ENCODE measurements at places on chromosomes 5 and 9. TPM values are rescaled to one million over a fixed set of nuclear protein-coding genes. Genes with fewer than 3 reads are reported as not detected.

KIF2A gene
- total RNA-seq: 40.0 TPM

- no peak for DNase-seq
Measured at GRCh38 chr9:34524349-34524748, 1.6 kb upstream of the ENHO start.

- no peak for DNase-seq
Measured at GRCh38 chr5:61969755-61970154, 336.3 kb upstream of the KIF2A start.

- no peak for DNase-seq
Measured at GRCh38 chr9:116160676-116161571, 7.3 kb downstream of the PAPPA start.

DNA sequence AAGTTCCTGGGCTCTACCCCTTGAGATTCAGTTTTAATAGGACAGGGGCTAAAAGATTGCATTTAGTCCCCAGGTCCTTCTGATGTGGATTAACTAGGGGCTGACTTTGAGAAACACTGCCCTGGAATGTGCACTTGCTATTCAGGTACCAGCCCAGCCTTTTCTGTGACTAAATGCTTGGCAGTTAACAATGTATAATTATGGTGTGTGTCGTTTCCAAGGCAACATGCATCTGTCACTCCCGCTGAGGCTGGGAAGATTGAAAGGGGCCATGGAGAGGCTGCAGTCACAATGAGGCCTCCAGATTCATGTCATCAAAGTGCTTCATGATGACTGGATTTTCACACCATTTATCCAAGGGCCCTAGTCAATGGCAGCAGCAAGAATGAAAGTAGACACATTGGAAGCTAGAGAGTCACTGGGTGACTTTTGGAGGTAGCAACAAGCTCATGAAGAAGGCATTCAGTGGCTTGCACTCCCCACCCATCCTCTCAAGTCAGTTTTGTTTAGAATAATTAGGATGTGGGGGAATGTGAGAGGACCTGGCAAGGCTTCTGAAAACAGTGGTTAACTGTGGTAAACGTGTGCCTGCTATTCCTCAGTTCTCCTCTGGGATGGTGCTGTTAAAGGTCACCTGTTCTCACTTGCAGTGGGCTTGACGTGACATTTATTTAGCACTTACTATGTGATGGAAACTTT is 28.3 kb downstream of the RAI14 start:
- peak; percentile 78 for DNase-seq

DNA sequence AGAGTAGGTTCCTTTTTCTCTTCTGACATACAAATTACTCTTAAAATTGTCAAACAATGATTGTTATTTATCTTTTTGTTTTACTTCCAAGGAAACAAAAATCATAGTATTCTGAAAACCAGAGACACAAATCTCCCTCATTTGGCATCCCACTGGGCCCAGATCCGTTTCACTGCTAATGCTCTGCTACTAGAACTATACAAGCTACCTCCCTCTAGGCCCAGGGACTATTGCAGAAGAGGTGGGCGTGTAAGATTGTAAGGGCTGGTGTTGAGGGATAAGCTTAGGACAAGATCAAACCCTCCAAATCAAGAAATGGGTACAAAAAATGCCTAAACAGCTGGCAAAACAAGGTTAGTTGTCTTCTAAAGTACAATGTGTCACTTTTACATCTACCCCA is 928.9 kb upstream of the CDH10 start:
- no peak for DNase-seq

DNA sequence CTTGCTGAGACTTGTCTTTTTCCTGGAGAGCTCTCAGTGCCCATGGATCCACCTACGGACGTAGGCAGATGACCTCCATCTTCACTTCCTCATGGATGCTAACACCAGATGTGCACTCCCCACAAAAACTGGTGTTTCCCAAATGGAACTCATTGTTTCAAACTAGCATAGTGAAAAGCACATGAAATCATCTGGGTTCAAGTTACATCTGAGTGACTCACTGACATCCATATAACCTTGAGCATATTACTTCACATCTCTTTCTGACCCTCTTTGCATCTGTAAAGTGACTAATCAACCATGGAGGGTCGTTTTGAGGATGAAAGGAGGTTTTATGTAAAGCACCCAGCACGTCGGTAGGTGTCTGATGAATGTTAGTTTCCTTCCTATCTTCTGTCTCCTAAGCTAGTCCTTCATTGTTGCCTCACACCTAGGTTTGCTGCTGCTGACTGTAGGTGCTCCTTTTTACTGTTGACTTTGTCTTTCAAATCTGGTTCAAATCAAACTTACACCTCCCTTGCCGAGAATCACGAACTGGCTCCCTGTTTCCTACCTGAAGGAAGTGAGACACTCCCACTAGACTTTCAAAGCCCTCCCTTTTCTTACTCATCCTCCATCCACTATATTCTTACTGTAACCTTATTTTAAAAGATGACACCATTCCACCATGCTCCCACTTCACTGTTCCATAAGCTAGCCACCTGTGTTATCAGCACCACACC is 10.3 kb downstream of the OCLN start:
- peak; percentile 75 for DNase-seq

DNA sequence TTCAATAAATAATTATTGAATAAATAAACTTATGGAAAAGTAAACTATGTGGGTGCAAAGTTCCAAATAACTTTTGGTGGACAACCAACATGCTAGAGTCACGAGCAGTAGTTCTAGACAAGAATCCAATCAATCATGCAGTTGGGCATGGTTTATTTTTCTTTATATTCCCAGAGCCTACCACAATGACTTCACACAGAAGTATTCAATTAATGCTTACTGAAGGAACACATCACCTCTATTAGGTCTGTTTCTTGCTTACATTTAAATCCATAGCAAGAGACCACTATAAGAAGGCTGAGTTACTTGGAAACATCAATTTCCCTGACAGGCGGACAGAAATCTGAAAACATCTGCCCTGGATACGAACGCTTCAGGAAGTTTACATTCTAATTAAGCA is 214.2 kb downstream of the TMEM232 start:
- DNase-seq: no peak

GRCh38 chr9:127539982-127540663 is 72.0 kb upstream of the STXBP1 start:
- DNase-seq: no peak

DNA sequence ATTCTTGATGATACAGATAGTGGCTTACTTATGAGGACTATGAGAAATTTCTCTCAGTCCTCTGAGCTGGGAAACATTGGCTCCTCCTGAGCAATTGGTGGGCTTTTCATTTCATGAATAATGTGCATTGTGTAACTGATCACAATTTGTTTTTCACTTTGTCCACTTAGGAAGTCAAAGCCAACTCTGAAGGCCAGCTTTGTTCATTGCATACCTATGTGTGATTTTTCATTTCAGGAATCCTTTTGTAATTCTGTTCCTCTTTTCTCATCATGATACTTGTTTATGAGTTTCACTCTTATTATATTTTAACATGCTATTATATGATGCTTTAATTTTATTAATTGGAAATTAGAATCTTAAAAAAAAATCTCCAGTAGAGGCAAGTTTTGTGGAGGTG is 483.0 kb downstream of the EBF1 start:
- peak; percentile 59 for DNase-seq

- peak; percentile 48 for DNase-seq
Measured at GRCh38 chr5:135543485-135544304, 7.9 kb upstream of the NEUROG1 start.

GRCh38 chr5:101018299-101018698 is 115.2 kb upstream of the ST8SIA4 start:
- no peak for DNase-seq

- no peak for DNase-seq
Measured at GRCh38 chr9:128360826-128361225, 10.3 kb upstream of the URM1 start.

DNA sequence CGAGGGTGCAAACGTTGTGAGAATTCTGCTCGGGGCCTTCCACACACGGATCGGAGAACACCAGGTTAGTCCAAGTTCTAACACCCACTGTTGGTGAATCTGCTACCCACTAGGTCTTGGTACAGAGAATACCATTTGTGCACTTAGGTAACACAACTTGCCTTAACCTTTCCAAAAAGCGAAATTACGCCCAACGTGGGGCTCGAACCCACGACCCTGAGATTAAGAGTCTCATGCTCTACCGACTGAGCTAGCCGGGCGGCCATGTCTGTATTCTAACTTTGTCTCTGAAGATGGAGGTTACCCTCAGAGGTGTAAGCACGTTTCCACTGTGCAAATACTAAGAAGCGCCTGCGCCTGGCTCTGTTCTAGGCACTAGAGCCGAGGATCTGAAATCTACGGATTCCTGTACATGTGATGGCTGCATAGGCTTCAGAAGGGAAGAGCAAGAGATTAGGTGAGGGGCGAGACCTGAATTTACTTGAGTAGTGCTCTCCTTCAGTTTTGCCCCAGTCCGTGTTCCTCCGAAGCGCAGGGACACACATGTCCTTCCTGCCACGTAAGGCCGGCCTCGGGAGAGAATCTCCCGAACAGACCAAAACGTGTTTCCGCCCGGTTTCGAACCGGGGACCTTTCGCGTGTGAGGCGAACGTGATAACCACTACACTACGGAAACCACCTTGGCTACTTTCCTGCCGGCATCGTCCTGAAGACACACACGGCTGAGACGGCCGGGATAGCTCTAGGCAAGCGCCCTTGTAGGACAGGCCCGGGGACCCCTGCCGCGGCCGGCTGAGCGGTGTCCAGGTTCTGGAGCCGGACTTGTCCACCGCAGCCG is 1.1 kb upstream of the TRIM41 start:
- peak; percentile 97 for DNase-seq

DNA sequence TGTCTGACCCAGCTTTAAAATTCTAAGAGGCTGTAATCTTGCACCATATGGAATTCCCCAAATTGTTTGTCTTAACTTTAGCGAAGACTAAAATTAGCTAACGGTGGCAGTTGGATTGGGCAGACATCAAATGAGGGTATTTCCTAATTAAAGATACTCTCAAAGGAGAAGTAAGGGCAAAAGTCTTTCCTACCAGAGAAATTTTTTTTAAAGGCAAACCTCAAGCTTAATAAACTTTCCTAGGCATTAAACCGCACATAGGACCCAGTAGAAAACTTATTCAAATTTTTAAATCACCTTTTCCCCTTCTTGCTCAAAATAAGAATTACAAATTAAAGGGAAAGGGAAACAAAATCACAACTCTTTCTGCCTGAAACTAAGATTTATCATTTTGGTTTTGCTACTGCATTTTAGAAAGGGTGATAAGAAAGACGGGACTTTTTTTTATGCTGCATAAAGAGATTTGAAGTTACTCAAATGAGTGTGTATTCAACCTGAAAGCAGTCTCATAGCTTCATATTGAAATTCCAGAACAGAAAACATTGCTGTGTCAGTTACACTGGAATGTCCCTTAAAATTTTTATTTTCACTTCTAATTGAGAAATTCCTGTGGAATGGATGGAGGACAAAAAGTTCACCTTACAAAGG is 189.1 kb upstream of the PTGER4 start:
- no peak for DNase-seq

DNA sequence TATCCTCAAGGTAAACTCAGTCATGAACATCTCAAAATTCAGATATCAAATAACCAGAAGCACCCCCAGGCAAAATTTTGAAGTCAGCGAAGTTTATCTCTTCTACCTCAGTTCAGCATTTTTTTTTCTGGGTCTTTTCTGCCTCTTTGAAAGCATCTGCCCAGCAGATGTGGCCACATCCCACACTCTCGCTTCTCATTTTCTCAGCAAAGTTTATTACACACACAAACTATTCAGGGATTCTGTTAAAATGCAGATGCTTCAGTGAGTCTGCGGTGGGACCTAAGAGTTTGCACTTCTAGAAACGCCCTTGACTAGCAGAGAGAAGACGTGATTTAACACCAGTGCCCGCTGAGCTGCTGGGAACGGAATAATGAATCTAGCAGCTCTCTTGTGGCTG is 19.3 kb downstream of the RASEF start:
- peak; percentile 13 for DNase-seq

DNA sequence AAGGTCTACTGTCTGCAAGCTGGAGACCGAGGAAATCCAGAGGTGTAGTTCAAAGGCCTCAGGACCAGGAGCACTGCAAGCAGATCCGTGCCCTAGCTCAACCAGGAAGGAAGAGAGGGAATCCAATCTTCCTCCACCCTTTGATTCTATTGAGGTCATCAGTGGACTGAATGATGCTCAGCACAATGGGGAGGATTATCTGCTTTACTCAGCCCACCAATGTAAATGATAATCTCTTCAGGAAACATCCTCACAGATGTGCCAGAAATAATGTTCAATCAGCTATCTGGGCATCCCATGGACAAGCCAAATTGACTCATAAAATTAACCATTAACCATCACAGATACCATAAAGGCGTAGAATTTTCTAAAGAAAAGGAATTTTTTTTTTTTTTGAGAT is 92.0 kb downstream of the BASP1 start:
- no peak for DNase-seq

GRCh38 chr9:135608999-135609317 is 30.4 kb downstream of the GLT6D1 start:
- DNase-seq: no peak

DNA sequence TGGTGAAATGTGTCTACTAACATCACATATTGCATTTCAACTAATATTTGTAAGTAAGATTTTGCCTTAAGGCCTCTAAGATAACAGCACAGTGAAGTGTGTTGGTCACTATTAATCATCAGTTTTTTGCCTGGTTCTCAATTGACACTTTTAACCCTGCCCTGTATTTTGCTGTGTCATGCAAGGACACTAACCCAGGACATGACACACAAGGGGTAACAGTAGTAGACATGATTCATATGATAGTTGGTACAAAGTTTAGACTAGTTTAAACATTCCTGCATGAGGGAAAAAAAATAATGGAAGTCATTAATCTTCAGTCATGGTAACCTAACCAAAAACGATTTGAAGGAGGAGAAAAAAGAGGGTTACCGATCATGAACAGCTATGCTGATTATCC is 207.0 kb downstream of the DEPDC1B start:
- peak; percentile 5 for DNase-seq

GRCh38 chr5:43353668-43354067 is 40.5 kb upstream of the HMGCS1 start:
- no peak for DNase-seq

DNA sequence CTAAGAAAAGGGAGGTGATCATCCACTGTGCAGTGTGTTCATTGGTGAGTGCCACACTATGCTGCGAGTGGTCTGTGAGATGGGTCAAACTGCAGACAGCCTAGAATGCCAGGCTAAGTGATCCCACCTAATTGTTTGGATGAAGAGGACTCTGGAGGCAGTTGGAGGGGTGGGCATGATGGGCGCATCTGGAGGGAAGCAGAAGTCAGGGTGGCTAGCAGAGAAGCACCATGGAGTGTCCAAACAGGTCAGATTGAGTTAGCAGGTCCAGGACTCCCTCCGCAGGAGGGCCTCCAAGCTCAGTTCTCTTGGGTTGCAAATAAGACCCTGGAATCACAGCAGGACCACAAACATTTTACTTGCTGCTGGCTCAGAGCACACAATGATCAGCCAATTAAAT is 19.9 kb upstream of the ANGPTL2 start:
- DNase-seq: no peak

DNA sequence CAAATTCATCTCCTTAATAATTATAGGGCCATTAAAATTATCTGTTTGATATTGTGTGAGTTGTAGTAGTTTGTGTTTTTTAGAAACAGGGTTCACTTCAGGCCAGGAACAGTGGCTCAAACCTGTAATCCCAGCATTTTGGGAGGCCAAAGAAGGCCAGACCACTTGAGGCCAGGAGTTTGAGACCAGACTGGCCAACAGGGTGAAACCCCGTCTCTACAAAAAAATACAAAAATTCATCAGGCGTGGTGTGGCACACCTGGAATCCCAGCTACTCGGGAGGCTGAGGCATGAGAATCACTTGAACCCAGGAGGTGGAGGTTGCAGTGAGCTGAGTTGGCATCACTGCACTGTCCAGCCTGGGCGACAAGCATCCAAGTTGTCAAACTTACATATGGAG is 57.0 kb downstream of the IARS1 start:
- no peak for DNase-seq

Data from GM23248 (cell line).